Stimulated activated CD4-positive, alpha-beta T cell treated with anti-CD3 and anti-CD28 coated beads, TNF-alpha, amount 100 ng/mL, for 1 hour (primary cell): ENCODE measurements at places on chromosomes 5 and 9.

- DNase-seq: no peak
These were observed 81.8 kb upstream of the FANCC start for GRCh38 chr9:95399261-95399660.

DNA sequence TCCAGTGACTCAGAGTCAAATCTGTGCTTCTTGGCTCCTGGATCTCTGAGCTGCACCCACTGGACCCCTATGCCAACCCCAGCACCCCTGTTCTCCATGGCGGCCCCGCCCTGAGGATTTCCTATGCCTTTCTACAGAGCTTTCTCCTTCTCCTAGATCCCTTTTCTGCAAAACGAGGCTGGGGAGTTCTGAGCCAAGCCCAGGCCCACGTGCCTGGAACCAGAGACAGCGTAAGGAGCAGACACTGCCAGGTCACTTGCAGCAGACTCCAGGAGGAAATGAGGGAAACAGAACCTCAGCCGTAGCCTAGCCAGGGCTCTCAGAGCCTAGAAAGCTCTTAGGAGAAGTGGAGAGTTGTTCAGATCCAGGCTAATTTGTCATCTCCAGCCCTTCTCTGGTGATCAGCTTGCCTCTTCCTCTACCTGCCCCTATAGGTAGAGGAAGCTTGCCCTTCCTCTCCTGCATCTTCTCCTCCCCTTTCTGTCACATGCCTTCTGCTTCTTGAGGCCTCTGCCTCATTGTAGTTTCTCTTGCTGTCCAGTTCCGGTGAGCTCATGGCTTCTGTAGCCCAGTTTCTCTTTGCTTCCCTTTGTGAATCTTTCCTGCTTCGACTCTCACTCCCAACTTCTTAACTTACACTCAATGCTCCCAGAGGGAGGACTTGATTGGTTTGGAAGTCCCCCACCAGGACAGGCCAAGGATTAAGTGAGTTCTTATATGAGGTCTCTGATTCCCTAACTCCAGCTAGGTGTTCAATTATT, 163.4 kb downstream of the RGS3 start:
- DNase-seq: no peak

DNA sequence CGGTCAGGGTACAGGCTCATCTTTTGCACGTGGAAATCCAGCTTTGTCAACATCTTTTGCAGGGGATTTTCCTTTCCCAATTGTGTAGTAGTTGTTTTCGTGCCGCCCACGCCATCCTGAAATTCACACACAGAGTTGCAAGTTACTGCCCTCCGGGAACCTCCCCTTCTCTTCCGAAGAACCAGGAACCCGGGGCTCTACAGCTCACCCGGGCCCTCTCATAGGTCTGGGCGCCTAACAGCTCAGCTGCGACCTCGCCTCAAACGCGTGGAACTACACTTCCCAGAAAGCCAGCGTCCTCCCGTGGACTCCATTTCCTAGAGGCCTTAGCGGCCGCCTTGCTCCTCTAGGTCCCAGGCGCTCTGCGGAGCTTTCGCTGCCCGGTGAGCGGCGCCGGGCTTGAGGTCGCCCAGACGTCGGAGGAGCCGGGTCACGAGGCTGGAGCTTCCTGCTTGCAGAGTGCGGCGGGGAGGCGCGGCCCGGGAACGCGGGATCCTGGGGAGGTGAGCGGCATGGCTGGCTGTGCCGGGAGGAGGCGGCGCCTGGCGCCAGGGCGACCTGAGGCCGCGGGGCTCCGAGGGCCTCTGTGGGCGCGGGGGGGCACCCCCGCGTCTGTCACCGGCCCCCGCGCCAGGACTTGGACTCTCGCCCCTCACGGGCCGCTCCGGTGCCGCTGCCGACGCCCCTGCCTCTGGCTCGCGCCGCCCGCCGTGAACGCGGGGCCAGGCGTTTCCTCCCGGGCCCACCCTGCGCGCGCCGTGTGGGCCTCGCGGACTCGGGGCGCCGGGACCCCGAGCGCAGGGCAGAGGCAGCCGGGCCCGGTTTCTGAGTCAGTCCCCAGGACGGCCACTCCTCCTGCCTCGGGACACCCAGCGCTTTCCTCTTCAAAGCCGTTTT, at the start of gene ZNF354B:
ZNF354B (plus strand) TSS at position 329 of the 897 bp plus-strand sequence. CDS start 1,095 bp downstream, outside the sequence.
- peak; percentile 67 for DNase-seq

DNA sequence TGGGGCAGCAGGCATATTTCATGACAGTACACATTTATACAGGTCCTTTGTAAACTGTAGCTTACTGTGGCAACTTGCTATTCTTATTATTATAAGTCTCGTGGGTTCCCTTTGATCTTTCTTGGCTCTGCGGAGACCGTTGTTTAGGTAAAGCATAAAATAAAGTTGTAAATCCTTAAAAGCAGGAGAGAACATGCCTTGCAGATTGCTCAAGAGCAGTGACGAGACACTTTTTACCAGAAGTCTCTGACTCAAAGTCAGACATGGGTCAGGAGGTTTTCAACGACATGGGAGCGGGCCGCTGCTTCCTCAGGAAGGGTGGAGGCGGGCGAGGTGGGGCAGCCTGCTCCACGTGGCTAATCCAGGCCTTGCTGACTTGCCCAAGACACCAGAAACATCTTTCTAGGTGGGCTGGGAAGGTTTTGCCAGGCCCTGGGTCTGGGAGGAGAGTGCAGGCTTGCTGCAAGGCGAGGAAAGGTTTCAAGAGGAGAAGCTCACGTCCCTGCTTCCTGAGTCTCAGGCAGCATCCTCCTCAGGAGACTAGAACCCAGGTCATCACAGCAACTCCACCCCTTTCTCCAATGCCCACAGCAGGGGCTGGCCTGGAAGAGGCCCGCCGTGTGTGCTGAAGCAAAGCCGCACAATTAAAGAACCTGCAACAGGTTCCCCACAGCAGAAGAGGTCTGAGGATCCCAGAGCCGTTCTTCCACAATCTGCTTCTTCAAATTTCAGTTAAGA, 6.5 kb downstream of the TBC1D2 start:
- no peak for DNase-seq

DNA sequence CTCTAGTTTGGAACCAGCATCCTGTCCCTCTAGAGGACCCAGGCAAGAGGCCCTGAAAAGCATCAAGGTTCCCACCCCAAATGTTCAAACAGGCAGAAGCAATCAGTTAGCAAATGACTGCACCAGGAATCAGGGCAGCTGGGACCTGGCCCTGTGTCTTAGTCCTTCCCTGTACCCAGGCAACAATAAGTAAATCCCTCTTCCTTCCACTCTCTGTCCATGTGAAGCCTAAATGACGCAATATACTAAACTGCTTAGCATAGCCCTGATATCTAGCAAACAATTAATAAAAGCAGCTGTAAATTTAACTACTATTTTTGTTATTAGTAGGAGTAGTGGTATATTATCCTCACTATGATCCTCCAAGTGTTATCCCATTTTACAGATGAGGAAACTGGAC, 13.2 kb upstream of the ADRA1B start:
- DNase-seq: no peak

GRCh38 chr5:112064956-112065355, 308.0 kb upstream of the NREP start:
- no peak for DNase-seq

DNA sequence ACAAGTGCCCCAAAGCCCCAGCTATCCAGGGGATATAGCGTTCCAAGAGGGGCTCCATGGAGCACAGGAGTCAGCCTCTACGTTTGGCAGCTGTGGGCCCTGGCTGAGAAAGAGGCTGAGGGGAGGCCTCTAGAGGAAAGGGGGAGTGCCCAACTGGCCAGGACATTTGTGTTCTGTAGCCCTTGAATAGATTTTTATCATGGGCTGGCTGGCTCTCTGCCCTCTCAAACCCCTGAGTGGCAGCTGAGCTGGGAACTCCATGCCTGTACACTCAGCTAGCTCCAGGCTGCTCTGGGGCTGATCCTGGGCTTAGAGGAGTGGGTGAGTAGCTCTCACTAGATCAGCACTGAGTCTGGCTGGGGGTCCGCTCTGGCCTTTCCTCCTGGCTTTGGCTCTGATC, 285.0 kb downstream of the ZSWIM6 start:
- DNase-seq: no peak

- DNase-seq: no peak
These were observed 7.8 kb downstream of the AIF1L start for GRCh38 chr9:131104016-131104740.

GRCh38 chr5:60829490-60830266, 14.4 kb downstream of the ELOVL7 start:
- no peak for DNase-seq

- no peak for DNase-seq
These were observed 25.4 kb downstream of the CTNND2 start for GRCh38 chr5:11878814-11879213.

DNA sequence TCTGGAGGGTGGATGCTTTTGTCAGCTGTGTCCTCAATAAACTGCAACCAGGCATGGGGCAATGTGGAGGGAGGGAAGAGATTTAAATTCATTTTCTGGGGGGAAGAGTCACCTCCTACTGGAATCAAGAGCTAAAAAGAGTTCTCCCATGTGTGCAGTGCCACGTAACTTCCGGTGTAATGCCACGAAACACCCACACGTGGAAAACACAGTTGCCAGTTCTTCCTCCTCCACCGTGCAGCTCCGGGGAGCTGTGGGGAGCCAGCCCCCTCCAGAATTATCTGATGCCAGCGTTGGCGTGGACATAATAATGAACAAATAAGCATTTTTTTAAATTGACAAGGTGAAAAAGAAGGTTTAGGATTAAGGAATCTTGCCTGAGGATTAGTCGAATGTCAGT, 32.1 kb upstream of the MED10 start:
- no peak for DNase-seq

GRCh38 chr5:138565100-138565821, 9.9 kb downstream of the HSPA9 start:
- DNase-seq: no peak

- no peak for DNase-seq
These were observed 259.4 kb downstream of the TLR4 start for GRCh38 chr9:117963493-117964090.

DNA sequence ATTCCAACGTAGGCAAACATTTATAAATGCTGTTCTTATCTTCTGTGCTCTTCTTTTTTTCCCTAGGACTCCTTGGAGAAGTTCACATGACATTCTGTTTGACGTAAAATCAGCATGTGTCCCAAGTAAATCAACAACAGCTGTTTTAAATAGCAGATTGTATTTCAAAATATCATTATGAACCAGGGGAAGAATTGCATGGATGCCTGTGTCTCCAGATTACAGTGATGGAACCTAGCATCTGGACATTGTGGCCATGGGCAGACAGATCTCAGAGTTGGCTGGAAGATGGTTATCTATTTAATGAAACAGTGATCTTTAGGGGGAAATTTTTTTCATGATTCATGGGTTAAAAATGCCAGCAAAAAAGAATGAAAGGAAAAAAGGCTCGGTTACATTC, 222.0 kb downstream of the MAN2A1 start:
- DNase-seq: no peak

DNA sequence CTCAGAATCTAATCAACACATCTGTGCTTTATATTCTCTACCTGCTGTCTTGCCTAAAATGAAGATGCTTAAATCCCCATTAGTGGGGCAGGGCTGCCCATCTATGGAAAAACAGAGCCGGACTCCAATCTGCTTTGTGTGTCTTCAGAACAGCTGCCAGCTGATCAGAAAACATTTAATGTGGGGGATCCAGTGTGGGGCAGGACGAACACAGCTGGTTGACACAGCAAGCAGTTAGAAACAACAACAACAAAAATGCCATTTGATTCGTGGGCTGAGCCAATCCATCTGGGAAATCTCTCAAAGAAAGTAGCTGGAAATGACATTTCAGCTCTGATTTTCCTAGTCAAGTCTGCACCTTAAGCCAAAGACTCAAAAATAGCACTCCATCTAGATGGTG, 99.8 kb downstream of the PPP2R2B start:
- no peak for DNase-seq

- no peak for DNase-seq
These were observed 241.9 kb downstream of the PBX3 start for GRCh38 chr9:125989090-125989501.

DNA sequence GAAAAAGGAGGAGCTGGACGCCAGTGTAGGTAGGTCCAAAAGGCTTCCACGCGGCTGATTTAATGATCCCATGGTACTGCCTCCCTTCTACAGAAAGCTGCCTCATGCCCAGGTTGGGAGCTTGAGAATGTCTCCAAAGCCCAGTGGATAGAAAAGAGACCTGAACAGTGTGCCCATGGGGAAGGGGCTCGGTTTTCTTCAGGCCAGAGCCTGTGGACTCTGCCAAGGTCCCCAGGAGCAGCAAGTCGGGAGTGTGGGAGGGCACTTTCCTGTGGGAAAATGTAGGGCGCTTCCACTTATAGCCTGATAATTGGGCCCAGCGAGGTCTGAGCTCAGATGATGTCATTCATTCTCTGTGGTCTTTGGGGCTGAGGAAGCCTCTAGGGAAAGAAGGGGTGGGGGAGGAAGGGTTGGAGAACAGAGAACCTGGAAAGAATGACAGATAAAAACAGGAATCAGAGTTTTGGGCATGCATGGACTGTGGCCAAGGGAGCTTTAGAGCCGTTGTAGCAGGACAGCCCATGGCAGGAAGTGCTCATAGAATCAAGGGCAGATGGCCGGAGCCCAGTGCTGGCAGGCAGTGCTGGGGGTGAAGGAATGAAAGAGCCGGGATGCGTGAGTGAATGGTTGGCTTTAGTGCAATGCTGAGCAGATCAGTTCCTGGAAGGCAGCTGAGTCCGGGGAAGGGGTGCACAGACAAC, 42.5 kb upstream of the SH3PXD2B start:
- no peak for DNase-seq

GRCh38 chr5:163434401-163434866, 3.0 kb upstream of the CCNG1 start:
- DNase-seq: no peak

GRCh38 chr9:38486056-38486615, 61.9 kb upstream of the IGFBPL1 start:
- no peak for DNase-seq

- DNase-seq: no peak
These were observed 2.0 kb downstream of the OR1J1 start for GRCh38 chr9:122475717-122476116.

GRCh38 chr9:38445154-38446043, 21.1 kb upstream of the IGFBPL1 start:
- DNase-seq: no peak

GRCh38 chr9:69573651-69574050, 98.5 kb downstream of the APBA1 start:
- DNase-seq: no peak

DNA sequence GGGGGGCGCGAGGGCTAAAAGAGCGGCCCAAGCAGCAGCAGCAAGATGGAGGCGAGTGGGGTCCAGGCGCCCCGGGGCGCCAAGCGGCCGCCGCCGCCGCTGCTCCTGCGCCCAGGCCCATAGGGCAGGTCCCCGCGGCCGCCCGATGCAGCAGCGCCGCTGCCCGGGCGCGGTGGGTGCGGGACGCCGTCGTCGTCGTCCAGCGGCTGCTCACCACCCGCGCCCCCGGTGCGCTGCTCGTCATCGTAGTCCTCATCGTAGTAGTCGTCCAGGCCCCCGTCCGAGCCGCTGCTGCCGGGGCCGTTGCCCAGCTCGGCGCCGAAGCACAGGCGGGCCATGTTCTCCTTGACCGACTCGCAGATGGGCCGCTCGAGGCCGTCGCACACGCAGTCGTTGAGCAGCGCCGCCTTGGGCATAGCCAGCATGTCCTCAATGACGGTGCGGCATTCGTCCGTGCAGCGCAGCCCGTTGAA, 1.5 kb downstream of the GAS1 start:
- no peak for DNase-seq

DNA sequence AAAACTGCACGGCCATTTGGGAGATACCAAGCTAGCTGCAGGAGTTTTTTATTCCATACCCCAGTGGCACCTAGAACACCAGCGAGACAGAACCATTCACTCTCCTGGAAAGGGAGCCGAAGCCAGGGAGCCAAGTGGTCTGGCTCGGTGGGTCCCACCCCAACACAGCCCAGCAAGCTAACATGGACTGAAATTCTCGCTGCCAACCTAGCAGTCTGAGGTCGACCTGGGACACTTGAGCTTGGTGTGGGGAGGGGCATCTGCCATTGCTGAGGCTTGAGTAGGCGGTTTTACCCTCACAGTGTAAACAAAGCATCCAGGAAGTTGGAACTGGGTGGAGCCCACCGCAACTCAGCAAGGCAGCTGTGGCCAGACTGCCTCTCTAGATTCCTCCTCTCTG, 108.9 kb upstream of the CHD1 start:
- DNase-seq: no peak
